ENCODE measurements at places on chromosomes 5 and 9. TPM values are rescaled to one million over a fixed set of nuclear protein-coding genes. Genes with fewer than 3 reads are reported as not detected.

DNA sequence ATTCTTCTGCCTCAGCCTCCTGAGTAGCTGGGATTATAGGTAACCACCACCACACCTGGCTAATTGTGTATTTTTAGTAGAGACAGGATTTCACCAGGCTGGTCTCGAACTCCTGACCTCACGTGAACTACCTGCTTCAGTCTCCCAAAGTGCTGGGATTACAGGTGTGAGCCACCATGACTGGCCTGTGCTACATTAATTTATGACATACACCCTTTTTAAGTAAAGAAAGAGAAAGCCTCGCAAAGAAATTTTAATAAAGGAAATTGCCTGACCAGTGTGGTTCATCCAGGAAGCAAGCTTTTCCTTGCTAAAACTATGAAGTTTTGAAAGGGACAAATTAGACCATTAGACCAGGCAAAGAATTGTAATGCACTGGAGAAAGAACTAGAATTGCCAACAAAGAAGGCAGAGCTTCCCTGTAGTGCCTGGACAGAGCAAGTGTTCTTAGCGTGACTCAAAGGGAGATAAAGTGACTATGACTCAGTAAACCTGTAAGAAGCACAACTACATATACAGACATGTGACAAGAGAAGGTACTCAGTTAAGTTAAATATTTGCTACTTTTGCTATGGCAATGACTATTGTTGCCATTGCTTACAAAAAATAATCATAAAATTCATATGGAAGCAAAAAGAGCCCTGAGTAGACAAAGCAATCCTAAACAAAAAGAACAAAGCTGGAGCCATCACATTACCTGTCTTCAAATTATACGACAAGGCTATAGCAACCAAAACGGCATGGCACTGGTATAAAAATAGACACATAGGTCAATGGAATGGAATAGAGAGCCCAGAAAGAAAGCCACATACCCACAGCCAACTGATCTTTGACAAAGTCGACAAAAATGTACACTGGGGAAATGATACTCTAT is 54.6 kb downstream of the FYB1 start:
- DNase-seq = no peak

- peak; percentile 93 for DNase-seq
Observed at GRCh38 chr9:113558632-113559502, 95.3 kb downstream of the RGS3 start.

- no peak for DNase-seq
Observed at GRCh38 chr9:19161257-19162025, 34.1 kb upstream of the PLIN2 start.

DNA sequence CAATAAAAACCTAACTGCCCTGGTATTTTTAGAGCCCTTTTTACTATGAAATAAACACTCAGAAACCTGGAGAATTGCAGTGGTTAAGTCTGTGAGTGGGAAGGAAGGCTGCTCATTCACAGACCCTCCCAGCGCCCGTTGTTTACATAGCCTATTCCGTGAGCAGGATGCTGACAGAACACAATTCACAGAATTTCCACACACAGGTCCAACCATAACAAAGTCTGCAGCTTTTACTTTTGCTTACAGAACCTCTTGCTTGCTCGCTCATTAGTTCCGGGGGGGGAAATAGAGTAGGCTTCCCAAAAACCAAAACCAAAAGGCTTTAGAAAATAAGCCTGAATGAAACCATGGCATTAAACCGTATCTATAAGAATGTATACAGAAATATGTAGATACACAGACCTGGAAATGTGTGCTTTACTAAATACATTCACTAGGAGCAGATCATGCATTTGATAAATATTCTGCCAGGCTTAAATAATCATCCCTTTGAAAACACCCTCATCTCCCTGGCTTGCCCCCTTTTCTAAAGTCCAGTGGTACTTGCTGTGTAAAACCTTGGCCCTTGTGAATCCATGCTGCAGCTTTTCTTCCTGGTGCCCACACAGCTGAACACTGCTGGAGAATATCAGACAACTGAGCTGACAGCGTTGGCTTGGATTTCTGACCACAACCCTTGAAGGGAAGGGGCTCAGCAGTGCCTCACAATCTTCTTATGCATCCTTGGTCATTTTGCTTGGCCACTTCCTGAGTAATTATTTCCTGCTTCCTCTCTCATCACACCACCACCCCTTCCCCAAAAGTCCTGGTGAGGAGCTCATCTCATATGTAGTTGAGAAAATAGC is 128.0 kb downstream of the FANCC start:
- peak; percentile 71 for DNase-seq

- DNase-seq = no peak
Observed at GRCh38 chr5:126536874-126537273, 58.1 kb downstream of the ALDH7A1 start.

GRCh38 chr5:176796411-176796810 is 13.9 kb upstream of the UNC5A start:
- no peak for DNase-seq

GRCh38 chr5:89003563-89004036 is 120.6 kb upstream of the MEF2C start:
- no peak for DNase-seq

DNA sequence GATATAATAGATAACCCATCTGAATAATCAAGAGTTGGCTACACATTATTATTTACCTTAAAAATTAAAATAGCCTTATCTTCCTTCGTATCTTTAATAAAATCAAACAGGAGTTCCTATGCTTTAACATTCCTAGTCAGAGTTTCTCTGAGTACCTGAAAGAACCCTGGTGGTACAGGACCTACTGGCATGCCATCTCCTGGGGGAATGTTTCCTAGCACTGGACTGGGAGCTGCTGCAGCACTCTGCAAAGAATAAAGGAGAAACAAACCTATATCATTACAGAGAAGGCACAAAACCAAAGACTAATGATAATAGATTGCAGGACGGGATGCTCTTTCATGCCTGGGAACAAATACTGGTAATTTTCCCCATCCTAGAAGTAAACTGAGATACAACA is 119.5 kb upstream of the ACOT12 start:
- DNase-seq = no peak

- peak; percentile 59 for DNase-seq
Observed at GRCh38 chr9:37963936-37964739, 60.2 kb upstream of the SLC25A51 start.

DNA sequence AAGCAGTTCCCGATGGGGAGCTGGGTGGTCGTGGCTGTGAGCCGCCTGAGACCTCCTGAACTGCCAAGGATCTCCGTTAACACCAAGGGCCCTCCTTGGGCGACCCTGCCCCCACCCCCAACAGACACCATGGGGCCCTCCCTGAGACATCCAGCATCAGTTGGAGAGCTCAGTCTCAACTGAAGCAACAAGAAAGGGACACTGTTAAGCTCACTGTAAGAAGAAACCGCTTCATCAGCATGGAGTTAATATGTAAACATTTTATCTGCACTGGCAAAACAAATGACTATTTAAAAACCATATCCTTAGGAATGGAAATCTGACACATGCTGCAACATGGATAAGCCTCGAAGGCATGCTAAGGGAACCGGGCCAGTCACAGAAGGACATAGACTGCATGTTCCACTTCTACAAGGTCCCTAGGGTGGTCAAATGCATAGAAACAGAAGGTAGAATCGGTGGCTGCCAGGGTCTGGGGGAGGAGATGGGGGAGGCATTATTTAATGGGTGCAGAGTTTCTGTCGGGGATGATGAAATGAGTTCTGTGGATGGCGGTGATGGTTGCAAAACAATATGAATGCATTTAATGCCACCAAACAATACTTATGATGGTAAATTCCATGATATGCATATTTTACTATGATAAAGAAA is 47.4 kb downstream of the ROR2 start:
- no peak for DNase-seq

GRCh38 chr9:107778661-107779060 is 289.1 kb upstream of the KLF4 start:
- DNase-seq = no peak

- no peak for DNase-seq
Observed at GRCh38 chr5:94021246-94021645, 279.8 kb upstream of the POU5F2 start.

DNA sequence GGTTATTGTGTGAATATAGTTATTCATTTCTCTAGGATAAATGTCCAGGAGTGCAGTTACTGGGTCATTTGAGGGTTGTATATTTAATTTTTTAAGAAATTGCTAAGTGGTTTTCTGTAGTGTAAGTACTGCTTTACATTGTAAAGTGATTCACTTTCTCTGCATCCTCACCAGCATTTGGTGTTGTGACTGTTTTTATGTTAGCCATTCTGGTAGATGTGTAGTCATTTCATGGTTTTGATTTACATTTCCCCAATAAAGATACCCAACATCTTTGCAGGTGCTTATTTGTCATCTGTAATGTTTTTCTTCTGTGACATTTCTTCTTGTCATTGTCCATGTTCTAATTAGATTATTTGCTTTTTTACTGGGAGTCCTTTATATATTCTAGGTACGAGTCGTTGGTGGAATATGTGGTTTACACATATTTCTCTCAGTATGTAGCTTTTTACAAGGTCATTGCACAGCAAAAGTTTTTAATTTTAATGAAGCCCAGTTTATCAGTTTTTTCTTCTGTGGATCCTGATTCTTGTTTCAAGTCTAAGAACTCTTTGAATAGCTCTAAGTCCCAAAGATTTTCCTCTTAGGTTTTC is 34.0 kb downstream of the SCGB3A1 start:
- no peak for DNase-seq

GRCh38 chr5:26530305-26530704 is 508.1 kb downstream of the CDH9 start:
- DNase-seq = no peak

DNA sequence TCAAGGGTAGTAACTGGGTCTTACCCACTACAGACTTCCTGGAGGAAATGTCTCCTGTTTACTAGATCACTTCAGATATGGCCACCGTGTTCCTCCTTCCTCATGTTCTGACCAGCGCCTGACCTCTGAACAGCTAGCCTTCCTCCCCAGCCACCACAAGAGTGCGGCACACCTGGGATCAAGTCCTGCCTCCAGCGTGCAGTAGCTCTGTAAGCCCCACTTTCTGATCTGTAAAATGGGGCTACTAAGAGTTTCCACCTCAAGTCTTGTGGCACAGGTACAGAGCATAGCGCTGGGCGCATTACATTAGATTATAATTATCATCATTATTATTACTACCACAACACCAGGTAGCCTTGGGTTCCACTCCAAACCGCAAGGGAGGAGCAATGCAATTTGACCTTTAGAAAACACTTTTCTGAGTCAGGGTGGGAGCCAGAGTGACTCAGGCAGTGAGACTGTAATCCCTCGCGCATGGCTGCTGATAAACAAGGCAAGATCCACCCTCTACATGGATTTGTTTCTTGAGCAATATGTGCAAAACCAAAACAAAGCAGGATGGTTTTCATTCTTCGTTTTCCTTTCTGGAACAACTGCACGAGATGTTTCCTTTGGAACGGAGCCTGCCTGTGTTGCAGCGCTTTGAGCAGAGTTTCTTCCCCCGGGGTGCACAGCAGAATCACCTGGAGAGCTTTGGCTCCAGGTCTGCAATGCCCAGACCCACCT is 65.0 kb upstream of the ANGPTL2 start:
- peak; percentile 83 for DNase-seq

DNA sequence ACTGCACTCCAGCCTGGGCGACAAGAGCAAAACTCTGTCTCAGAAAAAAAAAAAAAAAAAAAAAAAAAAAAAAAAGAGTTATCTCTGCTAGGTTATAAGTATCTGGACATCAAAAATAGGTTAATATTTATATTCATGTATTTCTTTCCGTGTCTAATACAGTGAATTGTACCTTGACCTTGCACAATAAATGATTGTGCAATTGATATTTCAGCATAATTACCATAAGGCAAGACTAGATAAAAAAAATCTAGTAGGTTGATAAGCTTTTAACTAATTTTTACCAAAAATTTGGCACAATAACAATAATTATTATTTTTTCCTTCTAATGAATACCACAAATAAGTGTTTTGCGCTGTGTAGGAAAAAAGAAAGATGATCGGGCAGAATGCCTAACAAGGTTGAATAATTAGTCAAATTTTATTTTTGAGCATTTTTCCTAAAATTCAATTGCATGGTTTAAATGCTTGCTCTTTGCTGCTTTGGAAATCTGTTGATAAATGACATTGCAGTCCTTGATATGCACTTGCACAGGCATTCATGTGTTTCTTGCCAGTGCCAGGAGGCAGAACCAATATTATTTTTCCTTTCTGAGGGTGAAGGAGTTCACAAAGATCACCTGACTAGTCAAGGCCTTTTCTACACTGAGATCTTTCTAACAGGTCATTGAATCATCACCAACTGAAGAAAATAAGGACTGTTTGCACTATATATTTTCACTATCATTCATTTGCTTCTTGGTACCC is 127.5 kb downstream of the ARRDC3 start:
- DNase-seq = no peak

DNA sequence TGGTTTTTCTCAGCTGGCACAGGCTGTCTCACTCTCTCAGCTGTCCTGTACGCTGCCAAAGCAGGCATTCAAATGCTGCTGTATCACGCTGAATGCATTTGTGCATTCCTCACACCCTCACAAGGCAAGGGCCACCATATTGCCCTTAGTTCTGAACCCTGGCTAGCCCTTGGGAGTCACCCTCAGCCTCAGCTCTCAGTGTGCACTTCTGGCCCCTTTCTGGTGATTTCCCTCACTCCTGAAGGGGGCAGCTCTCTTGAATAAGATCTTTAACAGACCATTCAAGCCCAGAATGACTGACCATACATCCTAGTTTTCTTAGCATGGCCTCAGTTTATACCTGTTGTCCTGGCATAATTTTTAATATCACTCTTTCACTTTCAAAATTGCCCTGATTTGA is 84.3 kb downstream of the HTR1A start:
- DNase-seq = no peak

GRCh38 chr5:152824316-152824715 is 419.2 kb upstream of the NMUR2 start:
- DNase-seq = no peak

GRCh38 chr5:14325369-14325768 is 182.2 kb downstream of the TRIO start:
- DNase-seq = no peak

GRCh38 chr9:17905366-17905765 is 326.5 kb downstream of the SH3GL2 start:
- DNase-seq = no peak

GRCh38 chr9:33787839-33788238 is 7.5 kb upstream of the PRSS3 start:
- no peak for DNase-seq

DNA sequence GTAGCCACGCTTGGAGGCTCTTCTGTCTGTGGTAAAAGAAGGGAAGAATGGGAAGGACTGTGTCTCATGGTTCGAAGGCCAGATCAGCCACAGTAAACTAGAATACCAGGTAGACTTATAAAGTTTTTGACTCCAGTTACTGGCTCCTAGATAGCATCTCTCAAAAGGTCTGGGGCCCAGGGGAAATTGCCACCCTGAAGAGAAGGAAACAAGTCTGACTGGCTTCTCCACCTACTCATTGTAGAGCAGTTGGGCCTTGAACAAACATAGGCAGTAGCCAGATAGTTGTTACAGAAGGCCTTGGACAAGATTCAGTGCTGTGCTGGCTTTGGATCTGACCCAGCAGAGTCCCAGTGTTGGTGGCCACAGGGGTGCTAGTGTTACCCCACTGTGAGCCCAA is 890.4 kb downstream of the EFNA5 start:
- DNase-seq = no peak

The ZNF782 gene
- 3.3 TPM for total RNA-seq

The FAM221B gene
- total RNA-seq = not detected

The SV2C gene
- total RNA-seq = not detected

The IGFBPL1 gene
- 0.31 TPM for total RNA-seq

The CLK4 gene
- 15.6 TPM for total RNA-seq

The WWC1 gene
- 6.2 TPM for total RNA-seq

The HTR4 gene
- 4.7 TPM for total RNA-seq

The MCIDAS gene
- total RNA-seq = not detected

Measured in left cardiac atrium (tissue), 4 donors.